ENCODE measurements at places on chromosomes 1 and 21. TPM values are rescaled to one million over a fixed set of nuclear protein-coding genes. Genes with fewer than 3 reads are reported as not detected.

GRCh38 chr1:81554108-81554507 lies 246.6 kb upstream of the ADGRL2 start:
- DNase-seq, result no peak

Gene SPRR2A
- total RNA-seq, result 0.67 TPM

- DNase-seq, result no peak
Measured at GRCh38 chr1:5390504-5390903, 601.7 kb downstream of the NPHP4 start.

- no peak for DNase-seq
Measured at GRCh38 chr1:44437107-44437716, 32.2 kb downstream of the RNF220 start.

Gene DAB1
- 0.97 TPM for total RNA-seq

- no peak for DNase-seq
Measured at GRCh38 chr21:14995226-14995625, 69.6 kb downstream of the NRIP1 start.

Data from uterus (tissue), 4 donors.